ENCODE measurements at places on chromosomes 1 and 21.
A peak's percentile ranks its signal among the peaks of the same experiment; 100 is the strongest.

DNA sequence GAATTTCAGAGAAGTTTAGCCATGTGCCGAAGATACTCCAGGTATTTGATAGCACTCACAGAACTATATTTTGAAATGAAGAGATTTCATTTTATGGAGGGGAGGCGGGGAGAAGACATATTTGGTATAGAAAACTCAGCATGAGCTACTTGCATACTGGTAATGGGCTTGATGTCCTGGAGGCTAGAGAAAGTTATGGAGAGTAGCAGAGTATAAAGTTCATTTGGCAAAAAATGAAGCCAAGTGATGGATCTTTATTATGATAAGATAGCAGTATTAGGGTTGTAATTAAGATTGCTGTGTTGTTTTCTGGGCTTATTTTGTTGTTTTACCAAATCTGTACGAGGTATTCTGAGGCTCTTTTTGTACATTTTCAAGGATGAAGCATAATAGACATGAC, 72.0 kb downstream of the RPS6KC1 start:
- no peak overlapping the region for H3K4me3 ChIP-seq
- no peaks in the 10 kb centered on the region for H3K27me3 ChIP-seq
- no peak overlapping the region for H3K27ac ChIP-seq
- DNase-seq, result no peak
- no peaks in the 10 kb centered on the region for H3K4me1 ChIP-seq

DNA sequence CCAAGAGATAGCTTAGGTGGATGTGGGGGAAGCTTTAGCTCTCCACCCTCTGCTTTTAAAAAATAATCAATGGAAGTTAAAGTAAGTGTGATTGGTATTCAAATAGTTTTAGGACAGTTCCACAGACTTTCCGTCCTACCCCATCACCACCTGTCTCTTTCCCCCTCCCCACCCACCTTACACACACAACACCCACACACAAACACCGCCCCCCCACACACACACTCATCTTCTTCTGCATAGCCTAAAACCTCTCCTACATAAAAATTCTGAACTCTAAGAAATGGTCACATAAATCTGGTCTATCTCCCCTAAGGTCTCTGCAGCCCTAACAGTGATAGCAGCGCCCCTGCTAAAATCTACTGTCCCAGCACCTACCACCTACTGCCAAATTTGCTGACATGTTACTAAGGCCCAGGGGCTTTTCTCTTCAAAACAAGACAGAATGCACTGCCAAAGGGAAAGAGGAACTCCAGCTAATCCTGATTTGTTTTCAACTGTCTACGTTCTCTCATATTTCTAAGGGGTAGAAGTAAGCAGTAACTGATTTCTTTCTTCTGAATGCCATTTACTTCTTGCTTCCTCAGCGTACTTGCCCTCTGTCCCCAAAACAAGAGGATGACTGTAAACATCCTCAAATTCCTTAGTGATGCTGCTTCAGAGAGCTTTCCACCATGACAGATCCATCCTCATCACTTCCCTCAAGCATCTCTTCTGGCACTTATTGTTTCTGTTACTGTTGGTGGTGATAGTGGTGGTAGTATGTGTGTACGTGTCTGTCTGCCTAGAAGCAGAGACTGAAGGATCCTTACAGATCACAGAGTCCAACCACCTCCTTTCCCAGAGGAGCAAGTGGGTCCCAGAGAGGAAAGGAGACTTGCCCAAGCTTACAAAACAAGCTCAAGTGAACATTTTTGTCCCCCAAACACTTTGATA, 56.8 kb downstream of the LUZP1 start:
- DNase-seq, result no peak
- peaks cover 8% of the 10 kb centered on the region for H3K4me1 ChIP-seq
- H3K36me3 ChIP-seq, result no peaks in the 10 kb centered on the region

DNA sequence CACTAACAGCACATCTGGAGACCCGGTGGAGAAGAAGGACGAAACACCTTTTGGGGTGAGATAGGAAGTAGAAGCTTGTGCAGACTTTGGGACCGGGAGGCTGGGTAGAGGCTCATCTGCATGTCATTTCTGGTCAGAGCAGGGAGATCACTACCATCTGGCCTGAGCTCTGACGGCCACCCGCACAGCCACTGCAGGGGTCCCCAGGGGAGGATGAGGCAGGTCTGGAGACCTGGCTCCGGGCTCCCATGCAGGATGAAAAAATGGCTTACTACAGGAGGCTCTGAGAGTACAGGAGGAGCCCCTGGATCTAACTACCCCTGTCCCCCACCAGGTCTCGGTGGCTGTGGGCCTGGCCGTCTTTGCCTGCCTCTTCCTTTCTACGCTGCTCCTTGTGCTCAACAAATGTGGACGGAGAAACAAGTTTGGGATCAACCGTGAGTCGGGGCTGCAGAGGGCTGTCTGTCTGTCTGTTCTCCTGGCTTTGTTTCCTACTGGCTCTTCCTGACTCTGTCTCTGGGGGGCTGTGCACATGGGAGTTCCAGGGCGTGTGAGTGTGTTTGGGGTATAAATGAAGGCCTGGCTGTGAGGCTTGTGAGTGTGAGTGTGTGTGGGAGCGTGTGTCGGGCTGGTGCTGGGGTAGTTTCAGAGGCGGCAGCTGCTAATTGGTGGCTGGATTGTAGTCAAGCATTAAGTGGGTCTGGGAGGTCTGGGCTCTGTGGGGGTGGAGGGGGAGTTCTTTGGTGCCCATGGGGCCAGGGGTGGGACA, 14.1 kb downstream of the NTRK1 start:
- no peaks in the 10 kb centered on the region for H3K36me3 ChIP-seq
- H3K27ac ChIP-seq, result no peak overlapping the region
- H3K4me3 ChIP-seq, result no peak overlapping the region
- H3K4me1 ChIP-seq, result peaks cover 3% of the 10 kb centered on the region
- H3K27me3 ChIP-seq, result peaks cover 30% of the 10 kb centered on the region

DNA sequence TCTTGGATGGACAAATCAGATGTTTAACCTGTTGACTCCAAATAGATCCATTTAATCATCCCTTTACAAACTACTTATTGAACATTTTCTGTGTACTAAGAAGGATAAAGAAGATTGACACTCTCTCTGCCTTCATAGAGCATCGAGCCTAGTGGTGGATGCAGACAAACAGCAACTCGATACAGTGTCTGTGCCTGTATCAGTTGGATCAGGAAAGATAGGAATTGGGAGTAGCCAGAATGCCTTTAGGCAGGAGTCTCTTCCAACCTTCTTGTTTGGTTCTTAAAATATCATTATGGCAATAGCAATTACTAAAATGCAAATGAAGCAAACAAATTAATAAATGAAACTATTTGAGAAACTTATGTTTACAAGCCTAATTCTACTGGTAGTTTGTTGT, 89.0 kb upstream of the RAVER2 start:
- H3K4me3 ChIP-seq, result no peak overlapping the region
- peaks cover 36% of the 10 kb centered on the region for H3K36me3 ChIP-seq
- no peak overlapping the region for H3K27ac ChIP-seq
- H3K4me1 ChIP-seq, result peaks cover 9% of the 10 kb centered on the region
- no peak for DNase-seq
- H3K27me3 ChIP-seq, result no peaks in the 10 kb centered on the region

- H3K27ac ChIP-seq, result no peak overlapping the region
- H3K27me3 ChIP-seq, result no peaks in the 10 kb centered on the region
- H3K36me3 ChIP-seq, result no peaks in the 10 kb centered on the region
- H3K4me1 ChIP-seq, result no peaks in the 10 kb centered on the region
- no peak overlapping the region for H3K4me3 ChIP-seq
- DNase-seq, result no peak
These were observed 90.8 kb downstream of the LHX9 start for GRCh38 chr1:198007687-198008607.

- peak; percentile 58 for DNase-seq
- peak overlapping the region; percentile 35 for H3K27ac ChIP-seq
- peak overlapping the region; percentile 11 for H3K4me3 ChIP-seq
These were observed 121.0 kb downstream of the ATP5PO start for GRCh38 chr21:33794596-33794995.

DNA sequence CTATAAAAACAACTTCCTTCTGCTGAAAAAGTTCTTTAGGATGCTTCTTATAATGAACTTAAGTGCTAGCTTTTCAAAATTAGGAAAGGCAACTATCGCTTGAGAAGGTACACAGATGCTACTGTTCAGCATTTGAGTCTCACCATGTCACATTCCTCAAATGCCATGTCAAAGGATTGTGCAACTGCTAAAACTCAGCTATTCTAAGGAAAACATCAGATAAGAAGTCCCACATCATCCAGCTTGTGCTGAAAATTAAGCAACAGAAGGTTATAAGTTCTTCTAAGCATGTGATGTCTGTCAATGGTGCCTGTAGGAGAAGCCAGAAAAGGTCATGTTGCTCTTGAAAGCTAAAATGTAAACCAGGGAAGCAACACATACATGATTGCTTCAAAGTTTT, 36.5 kb downstream of the MCOLN2 start:
- no peaks in the 10 kb centered on the region for H3K27me3 ChIP-seq
- H3K4me1 ChIP-seq, result no peaks in the 10 kb centered on the region
- H3K27ac ChIP-seq, result no peak overlapping the region
- no peaks in the 10 kb centered on the region for H3K36me3 ChIP-seq
- DNase-seq, result no peak

GRCh38 chr1:98766255-98766654, 104.7 kb downstream of the SNX7 start:
- H3K36me3 ChIP-seq, result no peaks in the 10 kb centered on the region
- no peak overlapping the region for H3K4me3 ChIP-seq
- no peaks in the 10 kb centered on the region for H3K4me1 ChIP-seq
- H3K27ac ChIP-seq, result no peak overlapping the region
- no peak for DNase-seq

- no peaks in the 10 kb centered on the region for H3K27me3 ChIP-seq
- peak overlapping the region; percentile 74 for H3K27ac ChIP-seq
- no peak overlapping the region for H3K4me3 ChIP-seq
These were observed 457.2 kb upstream of the ADAMTS5 start for GRCh38 chr21:27423906-27424595.

- no peak for DNase-seq
- H3K27ac ChIP-seq, result no peak overlapping the region
- H3K4me1 ChIP-seq, result no peaks in the 10 kb centered on the region
These were observed 129.6 kb upstream of the ATP1A1 start for GRCh38 chr1:116243333-116244054.

- H3K4me3 ChIP-seq, result no peak overlapping the region
- peaks cover 8% of the 10 kb centered on the region for H3K36me3 ChIP-seq
- H3K4me1 ChIP-seq, result no peaks in the 10 kb centered on the region
- no peak overlapping the region for H3K27ac ChIP-seq
- no peaks in the 10 kb centered on the region for H3K27me3 ChIP-seq
These were observed 2.4 kb upstream of the PRAMEF18 start for GRCh38 chr1:13228343-13228781.

- no peaks in the 10 kb centered on the region for H3K27me3 ChIP-seq
- no peak overlapping the region for H3K27ac ChIP-seq
- H3K36me3 ChIP-seq, result no peaks in the 10 kb centered on the region
- H3K4me3 ChIP-seq, result no peak overlapping the region
These were observed 12.1 kb upstream of the LRP8 start for GRCh38 chr1:53339736-53340635.

- no peaks in the 10 kb centered on the region for H3K27me3 ChIP-seq
- no peak overlapping the region for H3K27ac ChIP-seq
- no peak for DNase-seq
- H3K36me3 ChIP-seq, result no peaks in the 10 kb centered on the region
- H3K4me3 ChIP-seq, result no peak overlapping the region
These were observed 62.1 kb downstream of the PIK3R3 start for GRCh38 chr1:46070164-46070814.

DNA sequence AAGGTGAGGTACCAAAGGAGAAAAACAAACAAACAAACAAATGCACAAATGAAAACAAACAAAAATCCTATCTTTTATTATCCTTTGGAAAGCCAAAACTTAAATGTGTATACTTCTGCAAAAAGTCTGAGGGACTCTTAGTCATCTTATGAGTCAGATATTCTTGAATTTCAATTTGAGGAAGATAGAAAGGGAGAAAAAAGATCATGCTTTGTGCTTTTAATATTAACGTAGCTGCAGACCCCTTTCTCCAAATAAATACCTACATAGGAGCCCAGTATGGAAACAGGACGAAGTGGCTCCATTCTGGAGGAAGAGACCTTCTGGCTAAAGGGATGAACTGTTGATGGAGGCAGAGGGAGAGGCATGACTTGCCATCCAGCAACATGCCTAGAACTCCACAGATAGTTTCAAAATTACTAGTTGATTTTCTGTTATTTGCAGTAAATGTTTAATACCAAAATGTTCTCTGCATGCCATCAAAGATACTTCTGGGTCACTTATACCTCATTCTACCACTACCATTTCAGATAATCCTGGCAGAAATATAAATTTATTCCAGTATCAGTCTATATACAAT, 25.4 kb downstream of the NUP210L start:
- no peak overlapping the region for H3K27ac ChIP-seq
- no peaks in the 10 kb centered on the region for H3K27me3 ChIP-seq
- H3K4me1 ChIP-seq, result no peaks in the 10 kb centered on the region

- H3K27me3 ChIP-seq, result no peaks in the 10 kb centered on the region
- no peak for DNase-seq
- no peak overlapping the region for H3K27ac ChIP-seq
- H3K4me1 ChIP-seq, result peaks cover 28% of the 10 kb centered on the region
- no peaks in the 10 kb centered on the region for H3K36me3 ChIP-seq
- no peak overlapping the region for H3K4me3 ChIP-seq
These were observed 163.6 kb upstream of the HP1BP3 start for GRCh38 chr1:20950679-20951078.

- no peak overlapping the region for H3K4me3 ChIP-seq
- no peaks in the 10 kb centered on the region for H3K27me3 ChIP-seq
- H3K27ac ChIP-seq, result no peak overlapping the region
- no peak for DNase-seq
- no peaks in the 10 kb centered on the region for H3K4me1 ChIP-seq
These were observed 48.7 kb downstream of the NTMT2 start for GRCh38 chr1:170194451-170194850.

GRCh38 chr1:202343652-202344349, 2.1 kb upstream of the UBE2T start:
- peak; percentile 81 for DNase-seq
- H3K4me3 ChIP-seq, result no peak overlapping the region

DNA sequence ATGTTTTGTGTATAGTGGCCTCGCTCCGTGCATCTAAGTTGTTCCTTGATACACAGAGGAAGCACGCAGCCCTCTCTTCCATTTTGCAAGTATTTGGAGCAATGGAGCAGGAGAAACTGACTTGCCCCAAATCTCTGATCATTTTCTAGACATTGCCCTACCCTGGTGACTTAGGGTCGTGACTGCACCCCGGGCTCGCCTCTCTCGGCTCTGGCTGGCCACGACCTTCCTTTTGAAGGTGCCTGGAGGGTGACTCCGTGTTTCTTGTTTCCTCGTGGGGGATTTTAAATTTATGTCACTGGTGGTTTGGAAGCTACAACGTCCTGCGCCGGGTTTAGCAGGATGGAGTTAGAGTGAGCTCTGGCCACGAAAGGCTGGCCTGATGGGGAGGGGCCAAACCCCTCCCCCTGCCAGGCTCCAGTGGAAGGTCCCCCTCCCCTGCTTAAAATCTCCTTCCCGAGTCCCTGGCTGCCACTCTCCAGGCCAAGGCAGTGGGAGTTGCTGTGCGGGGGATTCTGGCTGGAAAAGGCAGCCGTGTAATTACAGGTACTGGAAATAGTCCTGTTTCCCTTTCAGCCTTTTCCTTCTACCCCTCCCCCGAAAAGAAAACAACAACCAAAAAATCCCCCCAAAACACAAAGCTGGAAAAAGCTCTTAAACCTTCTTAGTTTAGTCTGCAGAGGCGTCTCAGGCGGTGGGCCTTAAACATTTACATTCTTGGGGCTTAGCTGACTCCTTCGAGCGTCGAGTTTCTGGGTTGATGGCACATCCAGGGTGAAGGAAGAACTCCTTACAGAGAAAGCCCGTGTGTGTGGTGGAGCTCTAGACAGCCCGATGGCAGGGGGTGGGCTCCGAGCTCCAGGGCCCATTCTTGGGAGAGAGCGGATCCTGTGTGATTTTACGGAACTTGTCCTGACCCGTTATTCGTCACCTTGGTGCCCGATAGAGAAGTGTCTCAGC, 28.1 kb downstream of the SPSB1 start:
- peaks cover 26% of the 10 kb centered on the region for H3K4me1 ChIP-seq
- H3K36me3 ChIP-seq, result no peaks in the 10 kb centered on the region
- DNase-seq, result peak; percentile 43
- no peaks in the 10 kb centered on the region for H3K27me3 ChIP-seq
- 0 out of 2 replicates have a peak overlapping the region, but pooled peaks have one; percentile 32 for H3K4me3 ChIP-seq

Data from GM23338 (cell line).